Epithelial cell of proximal tubule (primary cell): ENCODE measurements at places on chromosomes 12 and 14. TPM values are rescaled to one million over a fixed set of nuclear protein-coding genes. Genes with fewer than 3 reads are reported as not detected.

Gene GLI1
- 0.51 TPM in 1 of 2 replicates, not detected in the other for total RNA-seq

Gene PAPLN
- total RNA-seq = 5.9 and 12.7 TPM in 2 replicates

- DNase-seq = peak; percentile 76
Observed at GRCh38 chr14:64707661-64708060, 3.4 kb downstream of the PLEKHG3 start.

Gene GPX2
- total RNA-seq = not detected in 2 replicates

GRCh38 chr12:11771356-11771755 is 121.9 kb downstream of the ETV6 start:
- no peak for DNase-seq

GRCh38 chr12:99024191-99024590 is 379.1 kb downstream of the APAF1 start:
- DNase-seq = no peak

- no peak for DNase-seq
Observed at GRCh38 chr12:89882050-89882449, 173.4 kb upstream of the ATP2B1 start.
